Pancreas (tissue), 10 donors: ENCODE measurements at places on chromosomes 11 and 22. TPM values are rescaled to one million over a fixed set of nuclear protein-coding genes. Genes with fewer than 3 reads are reported as not detected.

Gene JRKL
- 3.7 TPM for polyA plus RNA-seq

Gene IGSF22
- 0.77 TPM for polyA plus RNA-seq

Gene EHD1
- 10.6 TPM for polyA plus RNA-seq

Gene OR52H1
- not detected for polyA plus RNA-seq

Gene BLID
- polyA plus RNA-seq = not detected

Gene P2RX6
- polyA plus RNA-seq = 2.9 TPM

Gene DEUP1
- 0.15 TPM for polyA plus RNA-seq

Gene GRIA4
- polyA plus RNA-seq = 2.4 TPM

Gene HORMAD2
- not detected for polyA plus RNA-seq

Gene EFCAB6
- 1.7 TPM for polyA plus RNA-seq

Gene PNPLA3
- polyA plus RNA-seq = 0.07 TPM

DNA sequence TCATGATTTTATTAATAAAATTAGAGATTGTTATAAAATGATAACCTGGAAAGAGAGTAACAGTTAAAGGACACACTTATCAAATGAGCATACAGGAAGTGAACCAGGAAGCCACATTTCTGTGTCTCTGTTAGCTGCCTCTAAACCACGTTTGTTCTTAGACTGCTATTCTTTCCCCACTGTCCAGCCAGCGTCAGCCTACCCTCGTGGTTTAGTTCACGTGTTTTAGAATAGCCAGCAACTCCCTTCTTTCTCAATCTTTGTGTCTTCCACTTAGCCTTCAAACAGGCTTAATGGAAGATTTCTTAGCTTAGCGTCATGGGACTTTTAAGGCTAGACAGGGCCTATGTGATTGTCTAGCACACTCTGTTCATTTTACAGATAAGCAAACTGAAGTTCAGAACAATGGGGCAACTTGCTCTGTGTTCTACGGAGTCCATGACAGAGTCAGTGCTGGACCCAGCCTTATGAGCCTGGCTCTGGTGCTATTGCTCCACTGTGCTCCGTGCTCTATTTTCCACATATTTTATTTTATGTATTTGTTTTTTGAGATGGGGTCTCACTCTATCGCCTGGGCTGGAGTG, 27.2 kb downstream of the GRAMD1B start:
- no peak overlapping the region for H3K4me3 ChIP-seq
- no peaks in the 10 kb centered on the region for H3K27me3 ChIP-seq
- no peaks in the 10 kb centered on the region for H3K36me3 ChIP-seq
- H3K4me1 ChIP-seq = no peaks in the 10 kb centered on the region
- DNase-seq = no peak

- H3K27ac ChIP-seq = no peak within 1 kb of the TSS
- no peaks in the 10 kb centered on the region for H3K4me1 ChIP-seq
- no peak within 1 kb of the TSS for H3K4me3 ChIP-seq
- H3K36me3 ChIP-seq = no peaks in the 10 kb centered on the region
- no peak for DNase-seq
Observed at GRCh38 chr22:17562906-17563870, at the start of gene SLC25A18. SLC25A18 (plus strand) TSS chr22:17563498; CDS start chr22:17579945, 16,447 bp downstream.

- no peaks in the 10 kb centered on the region for H3K36me3 ChIP-seq
- peak; percentile 71 for DNase-seq
- H3K4me3 ChIP-seq = peak within 1 kb of the TSS; percentile 95
- H3K27ac ChIP-seq = peak within 1 kb of the TSS; percentile 91
- H3K4me1 ChIP-seq = peaks cover 37% of the 10 kb centered on the region
- no peaks in the 10 kb centered on the region for H3K27me3 ChIP-seq
Observed at GRCh38 chr11:62671608-62672389, at the start of the genes LBHD1 and UQCC3. LBHD1 (minus strand) TSS chr11:62672267; CDS start chr11:62670031, 2,236 bp downstream. UQCC3 (plus strand) TSS chr11:62671673; CDS start chr11:62671746, 73 bp downstream.

DNA sequence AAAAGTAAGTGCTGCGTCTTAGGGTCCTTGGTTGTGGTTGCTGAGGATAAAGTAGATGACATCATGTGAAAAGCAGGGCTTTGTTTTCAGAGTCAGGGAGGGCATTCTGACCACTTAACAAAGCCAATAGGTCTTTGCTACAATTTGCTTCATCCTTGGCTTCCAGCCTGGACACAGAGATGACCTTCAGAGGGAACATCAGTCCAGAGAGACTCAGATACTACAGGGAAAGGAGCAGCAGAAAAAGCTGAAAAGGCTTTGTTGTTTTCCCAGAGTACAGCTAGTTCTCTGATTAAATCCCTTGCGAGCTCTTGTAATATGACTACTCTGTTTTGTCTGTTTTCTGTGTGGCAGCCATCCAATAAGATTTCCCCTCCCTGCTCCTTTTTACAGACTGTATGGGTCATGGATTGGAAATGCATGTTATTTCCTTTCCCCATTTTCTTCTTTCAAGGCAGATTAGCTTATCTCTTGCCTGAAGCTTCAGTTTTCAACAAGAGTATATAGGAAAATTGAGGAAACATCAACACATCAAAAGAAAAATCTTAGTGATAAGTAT, 31.9 kb downstream of the ATG13 start:
- H3K4me1 ChIP-seq = no peaks in the 10 kb centered on the region
- H3K36me3 ChIP-seq = peaks cover 5% of the 10 kb centered on the region
- H3K27me3 ChIP-seq = no peaks in the 10 kb centered on the region
- H3K27ac ChIP-seq = peak overlapping the region; percentile 39
- no peak overlapping the region for H3K4me3 ChIP-seq

DNA sequence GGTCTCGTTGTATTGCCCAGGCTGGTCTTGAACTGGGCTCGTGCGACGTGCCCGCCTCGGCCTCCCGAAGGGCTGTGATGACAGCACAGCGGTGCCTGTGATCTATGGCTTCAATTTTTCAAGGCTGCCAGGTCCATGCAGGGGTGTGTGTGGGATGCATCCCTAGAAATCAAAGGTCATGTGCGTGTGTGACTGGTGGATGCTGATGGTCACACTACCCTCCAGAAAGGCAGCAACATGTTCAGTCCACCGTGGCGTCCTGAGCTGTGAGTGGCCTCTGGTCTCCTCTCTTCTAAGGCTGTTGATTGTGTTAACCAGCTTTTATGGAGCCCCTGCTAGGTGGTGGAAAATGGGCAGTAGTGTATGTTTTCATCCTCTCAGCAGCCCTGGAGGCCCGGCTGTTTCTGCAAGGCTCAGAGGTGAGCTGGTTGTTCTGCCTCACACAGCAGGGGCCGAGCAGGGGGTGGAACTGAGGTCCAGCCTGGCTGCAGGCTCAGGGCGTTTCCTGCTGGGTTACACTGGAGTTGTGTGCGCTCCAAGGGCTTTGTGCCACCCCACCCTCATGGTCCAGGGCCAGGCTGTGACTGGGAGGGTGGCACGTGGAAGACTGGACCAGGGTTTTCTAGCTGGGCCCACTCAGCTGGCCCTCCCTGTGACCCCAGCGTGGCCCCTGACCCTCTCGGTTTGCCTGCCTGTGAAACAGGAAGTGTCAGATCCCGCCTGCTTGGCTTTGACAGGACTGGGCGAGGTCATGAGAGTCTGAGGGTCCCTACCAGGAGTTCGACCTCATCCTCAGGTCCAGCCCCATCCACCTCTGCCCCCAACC, 7.7 kb downstream of the BIK start:
- H3K27me3 ChIP-seq = no peaks in the 10 kb centered on the region
- H3K36me3 ChIP-seq = no peaks in the 10 kb centered on the region
- no peak overlapping the region for H3K4me3 ChIP-seq
- DNase-seq = no peak

- H3K4me3 ChIP-seq = no peak overlapping the region
- no peak for DNase-seq
- no peaks in the 10 kb centered on the region for H3K27me3 ChIP-seq
- no peaks in the 10 kb centered on the region for H3K4me1 ChIP-seq
- H3K36me3 ChIP-seq = no peaks in the 10 kb centered on the region
Observed at GRCh38 chr11:88813233-88813915, 252.4 kb downstream of the GRM5 start.

DNA sequence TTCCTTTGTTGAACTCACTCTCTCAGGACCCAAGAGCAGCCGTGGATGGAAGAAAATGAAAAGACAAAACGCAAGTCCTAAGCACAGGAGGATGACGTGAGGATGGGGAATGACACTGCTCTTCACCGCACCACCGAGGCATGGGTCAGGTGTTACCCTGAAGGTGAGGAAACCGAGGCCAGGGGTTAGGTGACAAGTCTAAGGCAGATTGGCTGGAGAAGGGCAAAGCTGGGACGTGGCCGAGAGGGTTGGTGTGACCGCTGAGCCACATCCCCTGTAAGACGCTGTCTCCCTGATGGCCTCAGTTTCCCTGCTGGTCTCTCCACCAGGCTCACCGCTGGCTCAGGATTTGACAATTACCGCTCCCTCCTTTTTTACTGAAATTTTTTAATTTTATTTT, 284.4 kb downstream of the CTTN start:
- no peaks in the 10 kb centered on the region for H3K27me3 ChIP-seq
- H3K4me3 ChIP-seq = no peak overlapping the region
- no peaks in the 10 kb centered on the region for H3K4me1 ChIP-seq
- no peak overlapping the region for H3K27ac ChIP-seq

DNA sequence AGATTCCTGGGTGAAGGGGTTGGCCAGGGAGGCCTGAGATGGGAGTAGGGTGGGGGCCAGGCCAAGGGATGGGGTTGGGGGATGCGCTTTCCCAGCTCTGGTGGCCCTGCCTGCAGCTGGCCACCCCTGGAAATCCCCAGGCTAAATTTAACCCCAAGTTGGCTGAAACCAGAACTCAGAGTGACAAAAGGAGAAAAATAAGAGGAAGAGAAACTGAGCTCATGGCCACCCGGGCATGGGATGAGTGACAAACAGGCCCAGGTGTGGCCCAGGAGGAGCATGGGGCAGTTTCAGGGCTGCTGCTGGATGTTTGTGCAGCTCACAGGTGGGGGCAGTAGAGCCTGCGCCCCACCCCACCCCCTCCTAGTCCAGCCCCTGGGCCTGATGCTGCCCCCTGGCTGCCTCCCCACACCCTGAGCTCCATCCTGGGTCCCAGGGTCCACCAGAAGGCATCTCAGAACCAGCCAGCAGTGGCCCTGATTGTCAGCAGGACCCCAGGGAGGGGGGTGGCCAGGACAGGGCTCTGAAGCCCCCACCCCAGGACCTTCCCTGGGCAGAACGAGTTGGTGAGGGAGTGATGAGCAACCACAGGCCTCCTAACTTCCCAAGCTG, 48.0 kb downstream of the IGLL5 start:
- no peak overlapping the region for H3K4me3 ChIP-seq
- no peaks in the 10 kb centered on the region for H3K36me3 ChIP-seq
- no peaks in the 10 kb centered on the region for H3K27me3 ChIP-seq

- H3K36me3 ChIP-seq = no peaks in the 10 kb centered on the region
- no peak overlapping the region for H3K27ac ChIP-seq
- no peaks in the 10 kb centered on the region for H3K27me3 ChIP-seq
Observed at GRCh38 chr11:106917973-106918372, 100.3 kb downstream of the GUCY1A2 start.

GRCh38 chr11:123558536-123559315, 95.7 kb downstream of the SCN3B start:
- H3K27me3 ChIP-seq = peaks cover 5% of the 10 kb centered on the region
- H3K27ac ChIP-seq = no peak overlapping the region
- H3K4me3 ChIP-seq = no peak overlapping the region
- H3K4me1 ChIP-seq = peaks cover 5% of the 10 kb centered on the region

- peaks cover 5% of the 10 kb centered on the region for H3K4me1 ChIP-seq
- no peak overlapping the region for H3K27ac ChIP-seq
- DNase-seq = no peak
- peaks cover 16% of the 10 kb centered on the region for H3K36me3 ChIP-seq
Observed at GRCh38 chr22:24322522-24322921, 51.9 kb downstream of the SPECC1L start.

GRCh38 chr22:44677353-44677840, 24.6 kb upstream of the PRR5 start:
- no peaks in the 10 kb centered on the region for H3K27me3 ChIP-seq
- DNase-seq = no peak
- H3K4me1 ChIP-seq = no peaks in the 10 kb centered on the region
- H3K27ac ChIP-seq = no peak overlapping the region

- H3K27me3 ChIP-seq = no peaks in the 10 kb centered on the region
- DNase-seq = no peak
- peaks cover 11% of the 10 kb centered on the region for H3K4me1 ChIP-seq
- no peaks in the 10 kb centered on the region for H3K36me3 ChIP-seq
Observed at GRCh38 chr11:62613291-62613778, 278 bp downstream of the ROM1 start.
